ENCODE measurements at places on chromosomes 2 and 18.

DNA sequence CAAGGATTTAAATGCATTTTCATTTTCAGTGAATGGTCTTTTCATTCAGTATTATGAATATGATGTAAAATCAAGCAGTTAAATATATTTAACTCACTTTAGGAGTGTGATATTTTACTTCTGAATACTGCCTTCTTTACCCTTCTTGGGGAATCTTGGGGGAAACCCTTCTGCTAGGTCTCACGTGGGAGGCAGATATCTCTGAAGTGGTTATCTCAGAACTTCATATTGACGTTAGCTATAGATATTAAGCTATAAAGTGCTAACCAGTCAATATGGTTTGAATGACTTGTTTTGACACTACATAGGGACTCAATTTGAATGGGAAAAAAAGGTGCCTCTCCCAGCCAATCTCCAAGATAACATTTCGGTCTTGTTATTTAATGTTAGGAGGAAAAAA lies 9.8 kb downstream of the REL start:
- DNase-seq, result no peak

DNA sequence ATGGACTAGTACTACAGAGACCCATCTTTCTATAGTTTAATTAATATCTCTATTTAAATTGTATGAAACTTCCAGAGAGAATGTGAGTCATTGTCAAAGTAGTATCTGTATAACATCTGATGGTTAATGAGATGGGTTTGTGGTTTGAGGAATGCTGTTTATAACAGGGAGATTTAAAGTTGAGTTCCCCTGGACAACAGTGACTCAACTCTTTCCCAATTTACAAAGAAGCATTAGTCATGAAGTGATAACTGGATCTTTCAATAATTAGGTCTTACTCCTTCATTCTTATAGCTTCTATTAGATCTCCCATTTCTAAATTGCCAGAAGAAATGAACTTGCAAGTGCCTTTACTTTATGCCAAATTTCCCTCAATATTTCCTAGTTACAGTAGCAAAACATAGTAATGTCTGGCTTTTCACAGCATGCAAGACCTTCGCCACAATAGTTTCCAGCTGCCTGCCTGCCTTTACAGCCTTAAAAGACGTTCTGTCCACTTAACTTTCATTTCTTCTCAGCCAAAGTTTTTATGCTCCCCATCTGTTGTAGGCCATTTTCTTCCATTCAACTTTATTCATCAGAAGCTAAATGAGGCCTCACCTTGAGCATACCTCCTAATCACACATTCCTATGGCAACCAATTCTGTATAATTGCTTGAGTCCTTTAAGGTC lies 47.7 kb upstream of the WDR75 start:
- no peak for DNase-seq

- no peak for DNase-seq
These were observed 30.0 kb upstream of the CYP1B1 start for GRCh38 chr2:38105922-38106321.

GRCh38 chr2:29767606-29768335 lies 153.6 kb downstream of the ALK start:
- no peak for DNase-seq

DNA sequence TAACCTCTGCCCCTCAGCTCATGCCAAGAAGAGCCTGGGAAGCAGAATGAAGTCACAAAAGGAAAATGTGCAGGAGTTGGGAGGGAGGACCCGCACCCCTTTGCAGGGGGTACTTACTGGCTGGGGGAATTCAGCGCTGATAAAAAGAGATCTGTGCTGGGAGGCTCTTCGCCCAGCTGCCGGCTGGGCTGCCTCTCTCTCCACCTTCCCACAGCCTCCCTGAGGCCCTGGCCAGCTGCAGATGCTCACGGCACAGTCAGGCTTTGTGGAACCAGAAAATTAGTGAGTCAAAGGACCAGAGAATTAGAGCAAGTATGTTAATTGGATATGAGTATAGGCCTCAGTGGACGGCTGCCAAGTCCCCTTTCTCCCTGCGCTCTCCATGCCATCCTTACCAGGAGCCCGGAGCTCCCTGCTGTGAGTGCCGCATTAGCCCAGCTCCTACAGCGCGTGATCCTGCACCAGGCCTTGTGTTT lies 181.7 kb upstream of the SH3BP4 start:
- no peak for DNase-seq

- no peak for DNase-seq
These were observed 15.7 kb upstream of the MMADHC start for GRCh38 chr2:149603248-149603647.

DNA sequence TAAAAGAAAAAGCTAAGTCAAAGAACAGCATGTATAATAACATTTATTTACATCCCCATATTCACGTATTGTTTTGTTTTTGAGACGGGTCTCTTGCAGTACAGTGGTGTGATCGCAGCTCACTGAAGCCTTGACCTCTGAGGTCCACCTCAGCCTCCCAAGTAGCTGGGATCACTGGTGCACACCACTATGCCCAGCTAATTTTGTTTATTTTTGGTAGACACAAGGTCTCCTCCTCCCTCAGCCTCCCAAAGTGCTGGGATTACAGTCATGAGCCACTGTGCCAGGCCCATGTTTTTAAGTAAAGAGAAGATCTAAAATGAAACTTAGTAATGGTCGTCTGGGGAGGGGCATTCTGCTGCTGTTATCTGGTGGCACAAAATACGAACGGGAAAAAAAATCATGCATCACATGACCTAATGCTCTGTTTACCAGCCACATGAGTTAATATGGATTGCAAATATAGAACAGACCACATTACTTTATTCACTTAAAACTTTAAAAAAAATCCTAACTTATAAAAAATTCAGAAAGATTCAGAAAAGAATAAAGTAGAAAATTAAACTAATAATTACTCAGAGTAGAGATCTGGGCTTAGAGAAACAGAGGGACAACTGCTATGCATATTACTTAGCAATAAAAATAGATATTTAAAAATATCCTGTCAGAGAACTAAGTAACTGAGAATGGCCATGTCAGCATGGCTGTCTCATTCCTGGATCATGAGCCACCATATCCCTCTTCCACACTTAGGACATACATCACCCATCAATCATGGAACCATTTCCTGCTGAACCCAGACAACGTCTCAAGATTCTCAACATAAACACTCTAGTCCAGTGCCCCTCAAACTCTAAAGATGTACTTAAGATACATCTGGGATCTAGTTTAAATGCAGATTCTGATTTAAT lies 7.3 kb downstream of the MMADHC start:
- no peak for DNase-seq

- DNase-seq, result no peak
These were observed 178.7 kb downstream of the CLIP4 start for GRCh38 chr2:29293830-29294438.

GRCh38 chr2:217858519-217859491 lies 144.0 kb downstream of the TNS1 start:
- no peak for DNase-seq

DNA sequence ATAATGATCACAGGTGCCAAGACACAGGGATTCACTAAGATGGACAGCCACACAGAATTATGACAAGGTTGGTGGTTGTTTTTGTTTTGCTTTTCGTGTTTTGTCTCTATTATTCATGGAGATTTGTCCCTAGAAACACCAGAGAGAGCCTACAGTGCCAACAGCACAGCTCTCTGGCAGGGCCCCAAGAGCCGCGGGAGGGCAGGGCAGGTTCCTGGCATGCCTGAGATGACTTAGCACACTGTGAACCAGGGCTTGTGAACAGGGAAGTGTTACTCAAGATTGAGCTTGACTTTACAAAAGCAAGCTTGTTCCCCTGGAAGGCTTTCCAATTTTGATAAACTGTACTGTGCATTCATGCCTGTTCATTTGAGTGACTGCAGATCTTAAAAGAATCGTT lies 437.4 kb upstream of the SALL3 start:
- DNase-seq, result no peak

DNA sequence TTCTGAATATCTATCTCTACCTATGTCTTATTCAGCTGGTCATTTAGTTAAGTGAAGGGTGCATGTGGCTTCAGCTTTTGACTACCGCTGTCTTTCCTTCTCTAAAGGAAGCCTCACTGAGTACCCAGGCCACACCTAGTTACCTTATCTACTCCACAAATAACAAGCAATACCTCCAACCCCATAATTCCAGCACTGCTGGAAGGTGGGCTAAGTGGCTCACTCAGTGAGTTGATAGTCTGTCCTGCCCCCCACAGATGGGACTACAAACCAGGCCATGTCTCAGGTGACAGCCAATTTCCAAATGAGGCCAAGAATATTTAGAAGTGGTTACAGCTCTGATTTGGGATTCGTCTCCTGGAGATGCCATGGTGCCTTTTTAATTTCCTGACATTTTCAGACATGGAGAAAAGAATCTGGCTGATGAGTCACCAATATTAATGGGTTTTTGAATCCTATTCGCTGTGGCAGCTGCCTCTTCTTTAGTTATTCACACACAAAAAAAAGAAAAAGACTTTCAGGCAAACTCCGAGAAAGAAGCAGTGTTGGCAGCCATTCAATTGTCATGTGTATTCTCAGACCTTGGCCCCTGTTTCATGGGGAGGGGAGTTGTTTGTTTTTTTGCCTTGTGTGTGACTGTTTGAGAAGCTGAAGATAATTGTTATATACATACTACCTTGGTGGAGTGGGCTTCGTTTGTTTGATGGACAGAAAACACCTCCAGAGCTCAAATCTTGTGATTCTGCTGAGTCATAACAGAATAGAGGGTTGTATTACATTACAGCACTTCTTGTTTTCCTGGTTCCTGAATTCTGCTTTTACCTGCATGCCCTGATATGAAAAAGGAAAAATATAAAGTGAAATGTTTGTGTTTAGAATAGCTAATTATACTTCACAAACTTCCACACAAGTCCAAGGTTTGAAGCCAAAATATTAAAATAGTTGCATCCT lies 64.2 kb downstream of the SCG2 start:
- DNase-seq, result no peak

- no peak for DNase-seq
These were observed 45.3 kb downstream of the BIN1 start for GRCh38 chr2:127061375-127062273.

Measured in stimulated activated CD8-positive, alpha-beta memory T cell treated with anti-CD3 and anti-CD28 coated beads, Interleukin-7, amount 100 ng/mL, for 24 hours (primary cell).